ENCODE measurements at places on chromosomes 5 and 9.

GRCh38 chr5:79936646-79937216, 54.3 kb downstream of the MTX3 start:
- no peak for DNase-seq

DNA sequence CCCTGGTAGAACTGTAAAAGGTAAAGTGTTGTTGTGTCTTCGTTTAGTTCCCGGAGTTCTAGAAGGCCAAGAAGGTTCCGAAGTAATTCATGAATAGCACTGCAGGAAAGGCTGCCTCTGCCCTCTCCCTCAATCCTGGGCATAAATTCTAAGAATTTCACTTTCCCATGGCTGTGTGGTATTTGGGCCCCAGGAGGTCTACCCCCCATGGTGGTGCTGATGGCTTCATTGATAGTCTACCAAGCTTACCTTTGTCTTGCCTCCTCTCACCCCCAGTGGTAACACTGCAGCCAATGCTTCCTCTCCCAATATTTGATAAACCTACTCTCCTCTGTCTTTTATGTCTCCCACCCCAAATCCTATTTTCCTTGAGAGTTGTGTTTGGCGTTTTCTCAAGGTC, 39.5 kb downstream of the ADAMTS16 start:
- no peak for DNase-seq

GRCh38 chr9:131609099-131609830, 63.9 kb downstream of the PRRT1B start:
- no peak for DNase-seq

DNA sequence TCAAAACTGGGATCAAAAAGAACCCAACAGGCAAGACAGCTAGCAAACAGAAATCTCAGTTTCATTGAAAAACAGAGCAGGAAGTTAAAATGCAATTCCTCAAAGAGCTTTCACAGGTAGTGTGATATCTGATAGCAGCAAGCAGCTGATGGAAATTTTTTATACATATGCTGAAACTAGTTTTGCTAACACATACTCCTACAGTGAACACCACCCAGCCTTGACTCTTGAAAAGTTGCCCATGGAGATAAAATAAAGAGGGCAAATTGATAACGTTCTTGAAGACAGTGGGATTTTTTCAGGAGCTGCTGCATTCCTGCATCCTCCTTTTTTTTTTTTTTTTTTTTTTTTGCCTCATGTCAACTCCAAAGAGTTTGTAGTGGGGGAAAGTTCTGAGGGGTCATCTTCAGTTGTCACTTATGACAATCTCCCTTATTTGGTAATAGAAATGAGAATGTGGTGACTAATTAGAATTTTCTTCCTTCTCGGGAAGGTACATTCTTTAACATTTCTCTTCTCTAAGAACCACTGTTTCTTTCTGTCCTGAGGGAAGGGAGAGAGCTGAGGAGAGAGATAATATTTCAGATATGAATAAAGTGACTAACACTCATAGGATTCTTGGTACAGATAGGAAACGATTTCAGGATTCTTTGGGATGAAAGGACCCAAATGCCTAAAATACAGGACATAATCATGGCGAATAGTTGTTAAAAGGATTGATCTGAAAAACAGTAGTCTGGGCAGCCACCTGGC, 24.6 kb downstream of the SH3RF2 start:
- no peak for DNase-seq

GRCh38 chr5:145543968-145544367, 291.2 kb downstream of the PRELID2 start:
- no peak for DNase-seq

GRCh38 chr5:83509540-83509939, 38.0 kb downstream of the VCAN start:
- DNase-seq: no peak

- DNase-seq: no peak
These were observed 566.7 kb upstream of the KLF4 start for GRCh38 chr9:108056084-108056804.

DNA sequence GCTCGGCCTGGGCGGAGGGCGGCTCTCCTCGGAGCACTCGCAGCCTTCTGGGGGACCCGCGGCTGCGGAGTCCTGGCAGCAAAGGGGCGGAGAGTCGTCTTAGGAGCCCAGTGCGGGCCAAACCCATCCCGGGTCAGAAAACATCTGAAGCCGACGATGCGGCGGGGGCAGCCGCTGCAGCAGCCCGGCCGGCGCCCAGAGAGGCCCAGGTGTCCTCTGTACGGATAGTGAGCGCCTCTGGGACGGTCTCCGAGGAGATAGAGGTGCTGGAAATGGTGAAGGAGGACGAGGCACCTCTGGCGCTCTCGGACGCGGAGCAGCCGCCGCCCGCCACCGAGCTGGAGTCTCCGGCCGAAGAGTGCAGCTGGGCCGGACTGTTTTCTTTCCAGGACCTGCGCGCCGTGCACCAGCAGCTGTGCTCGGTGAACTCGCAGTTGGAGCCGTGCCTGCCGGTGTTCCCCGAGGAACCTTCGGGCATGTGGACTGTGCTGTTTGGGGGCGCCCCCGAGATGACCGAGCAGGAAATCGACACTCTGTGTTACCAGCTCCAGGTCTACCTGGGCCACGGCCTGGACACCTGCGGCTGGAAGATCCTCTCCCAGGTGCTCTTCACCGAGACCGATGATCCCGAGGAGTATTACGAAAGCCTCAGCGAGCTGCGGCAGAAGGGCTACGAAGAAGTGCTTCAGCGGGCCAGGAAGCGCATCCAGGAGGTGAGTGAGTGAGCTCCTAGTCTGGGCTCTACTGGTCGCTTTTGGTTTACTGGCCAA, 1.2 kb downstream of the JMY start:
- DNase-seq: peak; percentile 16

- DNase-seq: no peak
These were observed 23.2 kb downstream of the SLC46A2 start for GRCh38 chr9:112867275-112867991.

- no peak for DNase-seq
These were observed 5.2 kb downstream of the HNRNPAB start for GRCh38 chr5:178209334-178210072.

DNA sequence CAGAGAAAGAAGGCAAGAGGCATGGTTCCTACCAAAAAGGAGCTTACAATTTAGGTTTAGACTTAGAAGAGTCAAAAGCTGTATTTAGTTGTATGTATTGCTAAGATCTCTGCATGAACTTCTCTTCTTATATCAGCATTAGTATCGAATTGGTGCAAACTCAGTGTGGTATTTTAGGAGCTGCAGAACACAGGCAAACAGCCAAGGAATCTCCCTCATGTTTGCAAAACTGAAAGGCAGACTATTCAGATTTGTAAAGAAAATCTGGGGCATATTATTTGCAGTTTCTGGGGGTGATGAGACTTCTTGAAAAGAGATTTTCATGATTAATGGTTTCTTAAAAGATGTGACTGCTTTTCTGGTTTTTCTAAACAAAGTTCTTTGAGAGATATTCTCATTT, 252.7 kb downstream of the CEMIP2 start:
- DNase-seq: no peak

- no peak for DNase-seq
These were observed 51.9 kb downstream of the NEURL1B start for GRCh38 chr5:172692981-172693380.

DNA sequence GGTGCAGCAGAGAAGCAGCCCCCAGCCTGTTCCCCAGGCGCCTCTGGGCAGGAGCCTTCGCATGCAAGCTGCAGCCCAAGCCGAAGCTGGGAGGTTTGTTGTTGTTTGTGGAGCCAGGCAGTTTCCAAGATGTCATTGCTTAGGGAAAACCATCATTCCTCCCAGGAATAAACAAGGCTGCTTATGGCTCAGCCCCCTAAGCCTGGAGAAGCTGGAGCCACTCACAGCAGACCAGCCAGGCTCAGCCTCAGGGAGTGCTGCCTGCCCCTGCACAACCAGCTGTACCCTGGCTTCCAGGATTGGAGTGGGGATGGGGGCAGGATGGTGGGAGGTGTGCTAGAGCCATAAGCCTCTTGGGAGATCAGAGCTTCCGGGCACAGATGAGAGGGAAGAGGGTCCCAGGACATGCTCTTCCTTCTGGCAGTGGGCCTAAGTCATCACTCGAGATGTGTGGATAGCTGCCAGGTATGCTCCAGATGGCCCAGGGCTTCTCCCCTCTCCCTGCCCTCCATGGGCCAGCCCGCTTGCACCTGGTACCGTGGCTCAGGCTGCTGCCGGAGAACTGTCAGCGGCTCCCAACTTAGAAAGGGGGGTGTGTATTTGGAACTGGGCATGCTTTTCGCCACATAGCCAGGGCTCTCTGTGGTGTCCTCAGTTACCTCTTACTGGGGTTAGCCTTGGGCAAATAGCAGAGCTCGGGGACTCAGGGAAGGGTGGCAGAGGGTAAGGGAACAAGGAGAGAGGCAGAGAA, 105.2 kb downstream of the RGS3 start:
- no peak for DNase-seq

DNA sequence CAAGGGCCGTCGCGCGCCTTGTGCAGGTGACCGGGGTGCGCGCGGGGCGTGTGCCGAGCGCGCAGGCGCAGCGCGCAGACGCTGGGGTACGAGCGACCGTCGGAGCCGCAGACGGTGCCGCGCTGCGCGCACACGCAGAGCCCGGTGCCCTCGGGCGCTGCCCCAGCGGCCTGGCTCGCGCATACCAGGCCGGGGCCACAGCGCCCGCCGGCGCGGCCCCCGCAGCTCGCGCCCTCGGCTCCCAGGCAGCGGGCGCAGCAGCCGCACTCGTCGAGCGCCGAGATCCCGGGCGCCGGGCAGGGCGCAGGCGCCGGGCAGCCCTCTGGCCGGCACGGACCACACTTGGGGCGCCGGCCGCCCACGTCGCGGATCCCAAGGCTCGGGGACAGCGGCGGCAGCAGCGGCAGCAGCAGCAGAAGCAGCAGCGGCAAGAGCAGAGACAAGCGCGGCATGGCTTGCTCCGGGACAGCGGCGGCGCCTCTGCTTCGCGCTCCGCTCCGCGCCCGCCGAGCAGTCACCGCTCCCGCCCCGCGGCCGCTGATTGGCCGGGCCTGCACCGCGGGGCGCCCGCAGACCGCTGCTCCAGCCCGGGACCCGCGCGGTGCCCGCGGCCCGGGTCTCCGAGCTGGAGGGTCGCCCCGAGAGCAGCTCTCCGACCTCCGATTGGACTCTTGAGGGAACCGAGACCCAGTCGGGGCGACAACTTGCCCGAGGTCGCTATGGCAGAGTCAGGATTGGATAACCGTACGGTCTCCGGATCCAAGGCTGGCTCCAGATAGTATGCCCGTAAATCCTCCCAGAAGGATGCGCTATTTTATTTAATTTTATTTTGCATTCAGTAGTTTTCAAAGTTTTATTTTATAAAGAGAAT, at the start of gene IGFBPL1:
TSS of gene IGFBPL1 (minus strand) at position 482 of the 871 bp plus-strand sequence. CDS start at position 452, 30 bp downstream.
- no peak for DNase-seq
